ENCODE measurements at places on chromosomes 3 and 15.

GRCh38 chr3:44983484-44983941 is 7.5 kb downstream of the EXOSC7 start:
- DNase-seq = no peak

DNA sequence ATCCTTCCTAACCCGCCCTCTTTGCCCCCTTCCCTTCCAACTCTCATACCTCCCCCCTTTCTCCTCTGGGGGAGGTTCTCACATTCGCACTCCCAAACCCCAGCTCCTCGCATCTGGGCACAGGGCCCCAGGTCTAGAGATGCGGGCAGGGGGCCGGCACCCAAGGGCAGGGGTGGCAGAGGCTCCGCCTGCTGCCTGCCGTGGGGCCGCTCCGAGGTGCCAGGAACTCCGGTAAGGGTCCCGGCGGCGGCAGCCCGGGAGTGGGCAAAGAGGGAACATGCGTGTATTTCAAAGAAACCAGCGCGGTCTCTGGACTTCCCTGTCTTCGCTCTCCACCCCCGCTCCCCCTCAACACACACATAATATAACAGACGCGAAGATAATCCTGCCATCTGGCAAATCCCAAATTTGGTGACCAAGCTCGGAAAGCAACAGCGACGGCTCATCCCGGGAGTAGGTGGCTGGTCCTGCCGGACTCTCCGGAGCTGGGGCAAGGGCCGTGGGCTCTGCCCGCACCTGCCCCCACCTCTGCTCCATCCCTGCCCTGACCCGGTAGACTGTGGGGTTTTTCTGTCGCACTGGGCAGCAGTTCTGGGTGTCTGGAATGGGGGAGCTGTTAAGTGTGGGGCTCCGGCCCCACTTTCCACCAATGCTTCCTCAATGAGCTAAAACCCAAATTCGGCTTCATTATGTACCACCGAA is 31.0 kb downstream of the NR2F2 start:
- DNase-seq = no peak

DNA sequence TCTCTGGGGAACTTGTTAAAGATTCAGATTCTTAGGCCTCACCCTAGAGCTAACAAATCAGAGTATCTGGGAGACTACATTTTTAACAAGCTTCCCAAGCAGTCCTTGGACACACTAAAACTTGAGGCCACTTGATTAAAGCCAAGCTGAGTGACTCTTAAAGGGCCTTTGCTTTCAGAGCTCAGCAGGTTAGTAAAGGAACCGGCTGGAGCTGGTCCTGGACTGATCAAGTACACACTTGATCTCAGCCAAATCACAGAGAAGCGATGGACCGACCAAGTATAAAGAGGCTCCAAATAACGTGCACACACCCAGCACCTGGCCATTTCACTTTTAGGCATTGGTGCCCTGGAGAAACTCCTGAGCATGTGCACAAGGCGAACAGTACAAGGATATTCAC is 12.9 kb upstream of the TM6SF1 start:
- no peak for DNase-seq

- DNase-seq = no peak
These were observed 24.3 kb upstream of the THRB start for GRCh38 chr3:24518990-24519367.

- DNase-seq = no peak
These were observed 54.4 kb downstream of the KLHL6 start for GRCh38 chr3:183500981-183501704.

DNA sequence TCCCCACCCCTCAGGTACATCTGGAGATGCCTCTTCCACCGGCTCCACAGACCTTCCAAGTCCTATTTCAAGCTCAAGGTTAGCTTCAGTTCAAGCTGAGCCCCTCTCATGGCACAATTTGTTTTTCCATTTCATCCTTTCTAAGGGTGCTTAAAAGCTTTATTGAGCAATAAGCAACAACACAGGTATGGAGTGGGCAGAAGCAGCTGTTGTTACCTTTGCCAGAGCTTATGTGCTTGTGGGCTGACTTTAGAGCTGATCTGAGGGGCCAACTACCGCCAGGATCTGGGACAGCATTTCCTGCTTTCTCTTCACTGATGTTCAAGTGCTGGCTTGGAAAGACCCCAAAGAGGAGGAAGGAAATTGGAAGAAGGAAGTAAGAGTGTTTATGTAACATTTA is 140.0 kb upstream of the KLHL25 start:
- no peak for DNase-seq

- DNase-seq = no peak
These were observed 57.5 kb downstream of the CACNA2D2 start for GRCh38 chr3:50445919-50446318.

- no peak for DNase-seq
These were observed 32.5 kb upstream of the CHRNB4 start for GRCh38 chr15:78673476-78673875.

- DNase-seq = no peak
These were observed 56.2 kb upstream of the VEPH1 start for GRCh38 chr3:157559401-157559800.

DNA sequence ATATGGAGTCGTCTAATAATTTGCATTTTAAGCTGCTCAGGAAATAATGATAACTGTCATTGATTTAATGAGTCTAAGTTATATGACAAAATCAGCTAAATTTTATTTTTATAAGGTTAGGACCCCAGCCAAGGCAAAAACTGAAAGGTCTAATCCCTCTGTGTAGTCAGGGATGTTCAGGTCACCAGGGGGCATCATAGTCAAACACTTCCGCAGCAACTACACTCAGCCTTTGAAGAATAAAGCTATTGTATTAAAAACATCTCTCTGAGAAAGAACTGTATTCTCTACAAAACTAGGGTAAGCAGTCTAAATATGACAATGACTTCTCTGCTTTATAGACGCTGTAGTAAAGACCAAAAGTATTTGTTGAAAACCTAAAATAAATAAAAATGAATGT is 15.0 kb downstream of the INTS14 start:
- peak; percentile 27 for DNase-seq

DNA sequence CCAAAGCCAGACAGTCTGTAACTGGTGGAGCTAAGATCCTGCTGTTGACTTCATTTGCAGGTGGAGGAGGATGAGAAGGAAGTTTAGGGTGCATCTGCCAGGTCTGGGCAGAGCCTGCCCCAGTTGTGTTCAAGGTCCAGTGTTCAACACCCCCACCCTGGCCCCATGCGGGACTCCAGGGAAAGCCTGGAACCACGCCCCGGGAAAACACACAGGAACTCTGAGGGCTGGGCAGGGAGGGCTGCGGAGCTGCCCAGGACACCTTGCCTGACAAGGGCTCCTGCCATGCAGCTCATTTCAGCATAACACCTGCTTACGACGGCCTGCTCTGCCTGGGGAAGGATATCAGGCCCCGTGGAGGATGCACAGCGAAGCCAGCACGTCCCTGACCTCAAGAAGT is 286.3 kb downstream of the XXYLT1 start:
- DNase-seq = no peak

GRCh38 chr3:24545887-24546286 is 51.2 kb upstream of the THRB start:
- DNase-seq = no peak

- no peak for DNase-seq
These were observed 80.7 kb downstream of the DIPK2A start for GRCh38 chr3:144052275-144052674.

GRCh38 chr3:184359610-184360009 is 1.8 kb downstream of the CLCN2 start:
- DNase-seq = no peak

- DNase-seq = no peak
These were observed 9.0 kb downstream of the UBXN7 start for GRCh38 chr3:196423044-196423781.

DNA sequence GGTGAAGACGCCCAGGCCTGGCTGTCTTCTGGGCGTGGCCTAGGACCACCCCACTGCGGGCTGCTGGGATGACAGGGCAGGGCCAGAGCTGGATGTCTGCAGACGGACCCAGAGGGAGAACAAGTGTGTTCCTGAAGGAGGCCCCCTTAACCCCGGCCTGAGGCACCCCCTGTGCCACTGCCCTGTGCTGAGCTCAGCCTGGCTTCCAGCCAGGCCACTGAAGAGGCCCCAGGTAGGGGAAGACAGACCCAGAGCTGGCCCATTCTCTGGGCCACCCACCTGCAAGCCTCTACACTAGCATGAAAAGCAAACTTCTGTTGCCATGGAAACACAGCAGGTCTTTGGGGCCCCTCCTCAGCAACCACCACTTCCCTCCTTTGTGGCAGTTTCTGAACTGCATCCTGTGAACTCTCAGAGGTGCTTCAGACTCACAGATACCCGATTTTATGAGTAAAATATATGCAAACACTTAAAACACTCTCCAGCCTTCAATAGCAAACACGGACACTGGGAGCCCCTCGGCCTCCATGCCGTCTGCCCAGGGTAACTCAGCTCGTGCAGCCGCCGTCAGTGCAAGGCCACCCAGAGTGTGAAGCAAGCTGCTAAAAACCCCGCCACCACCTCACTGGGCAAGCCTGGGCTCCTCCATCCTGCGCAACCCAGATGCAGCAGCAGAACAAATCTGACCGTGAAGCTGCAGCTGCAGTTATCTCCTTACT is 42.5 kb downstream of the CMTM6 start:
- peak; percentile 73 for DNase-seq

- DNase-seq = no peak
These were observed 505.8 kb downstream of the SHQ1 start for GRCh38 chr3:72342450-72342849.

DNA sequence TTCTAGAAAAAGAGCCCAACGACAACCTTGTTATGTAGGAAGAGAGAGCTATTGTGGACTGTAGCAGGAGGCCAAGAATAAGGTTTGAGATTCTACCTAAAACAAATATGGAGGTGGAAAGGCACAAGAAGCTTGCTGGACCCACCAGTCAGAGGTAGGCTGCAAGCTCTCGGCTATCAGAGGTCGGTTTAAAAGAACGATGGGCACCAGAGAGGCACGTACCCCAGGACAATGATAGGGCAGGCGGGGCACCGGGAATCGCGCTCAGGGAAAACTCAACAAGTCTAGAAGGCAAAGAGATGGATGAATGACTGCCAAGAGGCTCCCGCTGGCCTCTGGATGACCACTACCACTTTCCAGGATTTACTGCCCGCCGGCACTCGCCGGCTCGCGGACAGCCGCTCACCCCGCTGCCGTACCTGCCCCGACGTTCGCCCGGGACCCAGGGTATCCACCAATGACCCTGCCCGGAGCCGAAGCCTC is 1.1 kb downstream of the HDGFL3 start:
- DNase-seq = no peak

DNA sequence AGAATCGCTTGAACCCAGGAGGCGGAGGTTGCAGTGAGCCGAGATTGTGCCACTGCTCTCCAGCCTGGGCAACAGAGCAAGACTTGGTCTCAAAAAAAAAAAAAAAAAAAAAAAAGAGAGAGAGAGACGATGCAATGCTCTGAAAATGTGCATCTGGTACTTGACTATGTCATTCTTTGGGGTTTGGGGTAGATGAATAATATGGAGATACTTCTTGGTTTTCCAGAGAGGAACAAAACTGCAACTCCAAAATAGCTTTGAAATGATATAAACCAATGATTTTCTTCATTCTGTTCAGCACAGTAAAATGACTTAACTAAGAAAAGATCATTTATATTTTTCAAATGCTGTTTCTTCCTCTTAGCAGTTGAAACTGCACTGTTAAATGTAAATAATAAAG is 158.9 kb downstream of the ISL2 start:
- DNase-seq = no peak

GRCh38 chr3:164393171-164393570 is 685.1 kb downstream of the SI start:
- no peak for DNase-seq

DNA sequence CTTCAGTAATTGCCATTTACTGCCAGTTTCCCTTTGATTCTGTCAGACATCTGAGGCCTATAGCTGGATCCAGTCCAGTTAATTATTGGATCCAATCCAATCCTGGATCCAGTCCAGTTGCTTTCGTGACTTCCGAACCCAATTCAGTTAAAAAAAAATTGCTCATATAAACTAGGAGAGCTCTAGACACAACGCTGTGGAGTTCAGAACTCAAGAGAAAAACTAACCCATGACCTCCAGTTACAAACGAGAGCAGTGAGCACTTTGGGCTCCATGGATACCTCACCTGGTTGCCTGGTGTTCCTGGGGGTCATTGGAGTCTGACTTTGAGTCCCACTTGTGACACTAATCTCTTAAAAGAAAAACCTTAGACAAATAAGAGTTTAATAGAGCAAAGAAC is 269.8 kb downstream of the THSD4 start:
- no peak for DNase-seq

GRCh38 chr15:71489570-71489969 is 320.8 kb upstream of the NR2E3 start:
- no peak for DNase-seq

GRCh38 chr3:149333176-149333859 is at the start of gene TM4SF18:
TSS of gene TM4SF18 (minus strand) at chr3:149333636. CDS start at chr3:149333382, 254 bp downstream.
- no peak for DNase-seq

DNA sequence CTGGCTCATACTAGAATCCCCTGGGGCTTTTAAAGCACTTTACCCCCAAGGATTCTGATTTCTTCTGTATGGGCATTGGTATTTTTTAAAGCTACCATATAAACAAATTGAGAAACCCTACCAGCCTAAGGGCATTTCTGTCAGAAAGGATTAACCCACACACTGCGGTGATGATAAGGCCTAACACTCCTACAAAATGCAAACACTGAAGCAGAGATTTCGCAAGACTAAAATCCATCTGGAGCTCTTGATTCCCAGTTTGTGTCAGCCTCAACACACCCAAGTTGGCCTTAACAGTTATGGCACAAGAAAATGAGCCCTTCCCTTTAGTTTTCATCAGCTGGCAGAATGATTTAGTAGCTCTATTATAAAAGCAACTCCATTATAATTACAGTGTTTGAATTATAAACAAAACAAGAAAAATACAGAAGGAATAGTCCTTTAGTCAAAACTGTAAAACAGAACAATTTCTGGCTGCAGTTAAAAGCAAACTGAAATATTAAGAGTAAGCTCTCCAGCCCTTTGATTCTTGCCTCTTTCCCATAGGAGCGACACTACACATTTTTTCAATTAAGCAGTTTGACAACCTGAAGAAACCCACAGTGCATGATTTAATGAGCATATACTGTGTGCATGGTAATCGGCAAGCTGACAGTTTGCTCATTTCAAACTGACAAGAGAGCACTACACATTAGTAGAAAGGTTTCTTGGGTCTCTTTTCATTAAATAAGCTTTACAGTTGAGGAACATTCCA is 441.2 kb downstream of the FHIT start:
- no peak for DNase-seq

- no peak for DNase-seq
These were observed 63.3 kb downstream of the FLNB start for GRCh38 chr3:58071480-58071971.

- DNase-seq = no peak
These were observed 27.0 kb upstream of the CSPG5 start for GRCh38 chr3:47605652-47606051.

- DNase-seq = no peak
These were observed 512.1 kb upstream of the ROBO2 start for GRCh38 chr3:76527773-76528172.

GRCh38 chr15:25184356-25185155 is 229.8 kb downstream of the SNRPN start:
- DNase-seq = no peak
